ENCODE measurements at places on chromosomes 1 and 21.
A peak's percentile ranks its signal among the peaks of the same experiment; 100 is the strongest.

GRCh38 chr1:55844322-55844721, 629.2 kb upstream of the USP24 start:
- DNase-seq: no peak

GRCh38 chr1:169348383-169349036, 19.1 kb downstream of the NME7 start:
- DNase-seq: no peak

GRCh38 chr21:27502801-27503200, 535.9 kb upstream of the ADAMTS5 start:
- DNase-seq: no peak

DNA sequence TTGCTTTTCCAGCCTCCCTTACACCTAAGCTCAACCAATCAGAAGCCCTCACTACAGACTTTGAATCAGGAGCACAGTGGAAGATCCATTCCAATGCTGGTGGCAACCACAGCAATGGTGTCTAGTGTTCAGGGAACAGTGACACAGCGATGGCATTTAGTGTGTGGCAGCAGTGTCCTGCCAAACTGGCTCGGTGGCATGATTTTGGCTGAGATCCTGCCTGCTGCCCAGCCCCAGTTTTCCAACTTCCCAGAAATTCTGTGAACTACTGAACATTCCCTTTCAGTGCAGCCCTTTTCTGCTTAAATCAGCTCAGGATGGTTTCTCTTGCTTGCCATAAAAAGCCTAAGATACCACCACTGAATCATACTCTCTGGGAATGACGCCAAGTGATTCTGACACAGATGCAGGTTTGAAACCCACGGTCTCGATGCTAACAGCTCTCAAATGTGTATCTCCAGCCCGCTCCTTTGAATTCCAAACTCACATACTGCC, 8.8 kb downstream of the ASAP3 start:
- DNase-seq: peak; percentile 60

DNA sequence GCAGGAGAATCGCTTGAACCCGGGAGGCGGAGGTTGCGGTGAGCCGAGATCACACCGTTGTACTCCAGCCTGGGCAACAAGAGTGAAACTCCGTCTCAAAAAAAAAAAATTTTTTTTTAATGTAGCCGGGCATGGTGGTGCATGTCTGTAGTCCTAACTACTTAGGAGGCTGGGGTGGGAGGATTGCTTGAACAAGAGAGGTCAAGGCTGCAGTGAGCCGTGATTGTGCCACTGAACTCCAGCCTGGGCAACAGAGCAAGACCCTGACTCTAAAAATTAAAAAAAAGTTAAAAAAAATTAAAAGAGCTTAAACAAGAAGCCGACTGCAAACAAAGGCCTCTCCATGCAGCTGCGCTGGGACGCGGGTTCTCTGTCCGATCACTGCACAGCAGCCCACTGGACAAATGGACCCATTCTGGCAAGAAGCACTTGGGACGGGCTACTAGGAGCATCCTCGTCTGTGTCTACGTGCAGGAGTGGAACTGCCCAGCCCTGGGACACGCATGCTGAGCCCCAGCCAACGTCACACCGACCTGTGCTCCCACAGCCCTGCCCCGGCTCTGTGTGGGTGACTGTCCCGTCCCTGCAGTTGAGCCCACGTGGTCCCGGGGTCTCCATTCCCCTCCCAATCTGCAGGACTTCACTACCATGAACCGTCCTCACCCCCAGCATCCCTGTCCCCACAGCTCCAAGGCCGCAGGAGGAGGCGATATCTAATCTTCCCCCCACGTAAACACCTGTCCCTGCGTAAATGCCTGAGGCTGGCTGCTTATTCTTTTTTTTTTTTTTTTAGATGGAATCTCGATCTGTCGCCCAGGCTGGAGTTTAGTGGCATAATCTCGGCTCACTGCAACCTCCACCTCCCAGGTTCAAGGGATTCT, 12.3 kb downstream of the SLC35E2B start:
- no peak for DNase-seq

DNA sequence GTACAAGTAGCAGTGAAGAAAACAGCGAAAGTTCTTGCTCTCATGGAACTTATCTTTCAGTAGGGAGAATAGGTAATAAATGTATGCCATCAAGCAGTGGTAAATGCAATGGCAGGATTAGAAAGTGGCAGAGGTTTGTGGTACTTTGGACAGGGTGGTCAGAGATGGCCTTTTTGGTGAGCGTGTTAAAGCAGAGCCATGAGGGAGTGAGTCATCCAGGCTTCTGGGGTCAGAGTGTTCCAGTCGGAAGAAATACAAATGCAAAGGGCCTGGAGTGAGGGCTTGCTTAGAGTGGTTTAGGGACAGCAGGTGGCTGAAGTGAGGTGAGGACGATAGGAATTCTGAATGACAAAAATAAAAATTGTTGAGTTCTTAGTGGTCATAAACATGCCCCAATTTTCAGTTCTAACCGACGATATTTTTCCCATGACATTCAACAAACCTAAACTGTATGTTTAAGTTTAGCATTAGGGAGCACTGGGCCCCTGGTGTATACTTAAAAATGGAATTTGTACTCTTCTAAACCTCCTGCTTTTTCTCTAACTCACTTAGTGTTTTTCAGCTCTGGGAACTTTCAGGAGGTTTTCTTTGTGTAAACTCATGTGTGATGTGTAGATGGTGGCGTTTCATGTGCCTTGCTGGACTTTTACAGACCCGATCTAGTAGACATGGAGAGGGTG, 78.2 kb downstream of the MACF1 start:
- no peak for DNase-seq

GRCh38 chr1:165960881-165961280, 133.5 kb downstream of the UCK2 start:
- DNase-seq: no peak

Measured in GM04503 (cell line).